ENCODE measurements at places on chromosomes 11 and 22. TPM values are rescaled to one million over a fixed set of nuclear protein-coding genes. Genes with fewer than 3 reads are reported as not detected.

NOX4 gene
- not detected for total RNA-seq

ADM2 gene
- total RNA-seq: 0.55 TPM

TOMM22 gene
- total RNA-seq: 70.7 TPM

MPZL3 gene
- total RNA-seq: 0.33 TPM

DSCAML1 gene
- total RNA-seq: 0.31 TPM

THRSP gene
- not detected for total RNA-seq

RFPL1 gene
- not detected for total RNA-seq

CTSF gene
- 36.7 TPM for total RNA-seq

DRAP1 gene
- 193 TPM for total RNA-seq

CD3D gene
- not detected for total RNA-seq

BRSK2 gene
- total RNA-seq: 5.6 TPM

PGAP2 gene
- total RNA-seq: 20.6 TPM

CLDN5 gene
- total RNA-seq: not detected

KDM4E gene
- not detected for total RNA-seq

F2 gene
- total RNA-seq: 2.0 TPM

OR10D3 gene
- not detected for total RNA-seq

RBMXL2 gene
- total RNA-seq: not detected

VPREB1 gene
- not detected for total RNA-seq

IFITM10 gene
- 1.0 TPM for total RNA-seq

OR2AT4 gene
- total RNA-seq: not detected

VWA5A gene
- 0.23 TPM for total RNA-seq

SCARF2 gene
- 0.81 TPM for total RNA-seq

NXPE4 gene
- total RNA-seq: not detected

APOBEC3G gene
- total RNA-seq: not detected

OR5P2 gene
- not detected for total RNA-seq

OR51M1 gene
- not detected for total RNA-seq

NPAT gene
- 3.0 TPM for total RNA-seq

OR52I1 gene
- not detected for total RNA-seq

CELSR1 gene
- total RNA-seq: 27.8 TPM

GGTLC2 gene
- total RNA-seq: not detected

SEPTIN3 gene
- total RNA-seq: 1.2 TPM

CABP4 gene
- not detected for total RNA-seq

SCN4B gene
- total RNA-seq: 0.07 TPM

SCGB1A1 gene
- not detected for total RNA-seq

MYOD1 gene
- total RNA-seq: not detected

TRPM5 gene
- total RNA-seq: not detected

FAT3 gene
- 0.08 TPM for total RNA-seq

Data from A549 treated with RU486 at 1 μM for 4 hours (cell line).